ENCODE measurements at places on chromosomes 4 and X.

GRCh38 chr4:19293781-19294180, 957.9 kb upstream of the SLIT2 start:
- no peaks in the 10 kb centered on the region for H3K36me3 ChIP-seq
- no peaks in the 10 kb centered on the region for H3K27me3 ChIP-seq
- DNase-seq, result no peak
- H3K27ac ChIP-seq, result no peak overlapping the region

- H3K4me1 ChIP-seq, result peaks cover 33% of the 10 kb centered on the region
- H3K27me3 ChIP-seq, result no peaks in the 10 kb centered on the region
Measured at GRCh38 chrX:9340598-9341290, 124.1 kb upstream of the TBL1X start.

DNA sequence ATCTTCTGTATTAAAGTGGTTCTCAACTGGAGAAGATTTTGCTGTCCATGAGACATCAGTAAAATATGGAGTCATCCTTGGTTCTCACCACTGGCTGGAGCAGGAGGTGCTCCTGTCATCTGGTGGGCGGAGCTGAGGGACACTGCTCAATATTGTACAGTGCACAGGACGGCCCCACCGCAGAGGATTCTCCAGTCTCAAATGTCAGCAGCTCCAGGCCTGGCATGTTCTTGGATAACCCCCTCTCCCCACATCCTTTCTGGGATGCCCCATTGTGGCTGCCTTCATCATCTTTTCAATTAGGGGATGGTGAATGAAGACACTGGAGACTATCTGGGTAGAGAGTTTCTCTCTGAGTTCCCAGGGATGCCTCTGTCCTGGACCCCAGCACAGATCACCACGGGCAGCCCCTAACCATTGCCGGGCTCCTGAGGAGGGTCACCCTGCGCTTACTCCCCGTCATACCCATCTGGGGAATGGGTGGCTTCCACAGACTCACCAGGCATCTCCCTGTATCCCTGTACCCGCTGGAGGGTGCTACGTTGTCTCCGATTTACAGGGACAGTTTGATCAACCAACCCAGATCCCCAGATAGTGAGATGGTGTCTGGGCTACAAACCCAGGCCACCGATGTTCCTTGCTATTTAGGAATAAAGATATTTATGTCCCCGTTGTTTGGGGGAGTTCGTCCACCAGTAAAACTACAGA, 21.9 kb upstream of the P2RY8 start:
- H3K4me3 ChIP-seq, result no peak overlapping the region
- DNase-seq, result peak; percentile 34
- H3K36me3 ChIP-seq, result no peaks in the 10 kb centered on the region
- no peak overlapping the region for H3K27ac ChIP-seq
- no peaks in the 10 kb centered on the region for H3K4me1 ChIP-seq
- no peaks in the 10 kb centered on the region for H3K27me3 ChIP-seq

- peaks cover 8% of the 10 kb centered on the region for H3K36me3 ChIP-seq
- H3K27me3 ChIP-seq, result no peaks in the 10 kb centered on the region
- DNase-seq, result no peak
- no peak overlapping the region for H3K27ac ChIP-seq
- no peaks in the 10 kb centered on the region for H3K4me1 ChIP-seq
Measured at GRCh38 chrX:69158166-69158980, 6.9 kb downstream of the PJA1 start.

DNA sequence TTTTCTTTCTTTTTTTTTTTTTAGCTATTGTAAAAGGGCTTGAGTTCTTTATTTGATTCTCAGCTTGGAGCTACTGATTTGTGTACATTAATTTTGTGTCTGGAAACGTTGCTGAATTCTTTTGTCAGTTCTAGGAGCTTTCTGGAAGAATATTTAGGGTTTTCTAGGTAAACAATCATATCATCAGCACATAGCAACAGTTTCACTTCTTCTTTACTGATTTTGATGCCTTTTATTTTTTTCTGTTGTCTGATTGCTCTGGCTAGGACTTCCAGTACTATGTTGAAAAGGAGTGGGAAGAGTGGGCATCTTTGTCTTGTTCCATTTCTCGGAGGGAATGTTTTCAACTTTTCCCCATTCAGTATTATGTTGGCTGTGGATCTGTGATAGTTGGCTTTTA, 292.2 kb downstream of the GABRG1 start:
- no peak overlapping the region for H3K4me3 ChIP-seq
- DNase-seq, result no peak
- H3K4me1 ChIP-seq, result no peaks in the 10 kb centered on the region
- no peaks in the 10 kb centered on the region for H3K36me3 ChIP-seq

DNA sequence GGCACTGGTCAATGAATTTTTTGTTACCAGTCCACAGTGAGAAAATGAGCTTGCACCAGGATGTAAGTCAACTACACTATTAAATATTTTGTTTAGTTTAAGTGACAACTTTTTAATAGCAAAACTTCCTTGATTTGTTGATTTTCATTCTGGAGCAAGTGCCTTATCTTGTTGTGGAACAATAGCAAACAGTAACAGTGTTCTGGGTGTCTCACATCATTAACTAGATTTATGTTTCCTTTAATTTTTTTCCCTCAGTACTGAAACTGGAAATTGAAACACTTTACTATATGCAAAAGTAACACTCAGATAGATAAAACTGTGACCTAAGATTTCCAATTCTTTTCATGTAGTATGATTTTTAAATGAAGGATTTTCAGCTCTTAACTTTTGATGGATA, 80.1 kb downstream of the GALNT7 start:
- no peaks in the 10 kb centered on the region for H3K4me1 ChIP-seq
- DNase-seq, result no peak
- no peak overlapping the region for H3K27ac ChIP-seq
- no peak overlapping the region for H3K4me3 ChIP-seq
- peaks cover 4% of the 10 kb centered on the region for H3K36me3 ChIP-seq

GRCh38 chr4:128355305-128355704, 67.7 kb upstream of the PGRMC2 start:
- no peaks in the 10 kb centered on the region for H3K4me1 ChIP-seq
- DNase-seq, result no peak
- H3K36me3 ChIP-seq, result no peaks in the 10 kb centered on the region
- H3K4me3 ChIP-seq, result no peak overlapping the region
- H3K27ac ChIP-seq, result no peak overlapping the region
- no peaks in the 10 kb centered on the region for H3K27me3 ChIP-seq

DNA sequence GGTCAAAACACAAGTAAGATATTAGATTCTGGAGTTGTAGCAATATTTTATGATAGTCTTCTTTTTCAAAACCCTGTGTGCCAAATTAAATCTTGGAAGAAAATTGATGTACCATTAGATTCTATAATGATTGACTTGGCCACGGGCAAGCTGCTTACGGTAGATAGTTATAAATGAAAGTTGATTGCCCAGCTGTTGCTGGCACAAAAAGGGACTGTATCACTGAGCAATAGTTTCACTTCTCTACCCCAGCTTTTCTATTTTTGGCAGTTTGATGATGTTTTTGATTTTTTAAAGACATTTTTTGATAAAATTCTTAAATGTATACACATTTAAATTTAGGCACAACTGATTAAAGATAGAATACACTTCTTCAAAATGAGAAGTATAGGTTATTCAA, 333.3 kb downstream of the TRAM1L1 start:
- H3K4me3 ChIP-seq, result no peak overlapping the region
- H3K27ac ChIP-seq, result no peak overlapping the region
- H3K4me1 ChIP-seq, result no peaks in the 10 kb centered on the region
- no peak for DNase-seq
- no peaks in the 10 kb centered on the region for H3K36me3 ChIP-seq

- no peaks in the 10 kb centered on the region for H3K4me1 ChIP-seq
- H3K27ac ChIP-seq, result no peak overlapping the region
- DNase-seq, result no peak
- H3K27me3 ChIP-seq, result no peaks in the 10 kb centered on the region
- no peaks in the 10 kb centered on the region for H3K36me3 ChIP-seq
Measured at GRCh38 chr4:23068287-23068686, 375.6 kb downstream of the GBA3 start.

- DNase-seq, result no peak
- no peak overlapping the region for H3K4me3 ChIP-seq
- no peaks in the 10 kb centered on the region for H3K36me3 ChIP-seq
- H3K27me3 ChIP-seq, result no peaks in the 10 kb centered on the region
Measured at GRCh38 chrX:11953615-11954014, 184.7 kb upstream of the FRMPD4 start.

DNA sequence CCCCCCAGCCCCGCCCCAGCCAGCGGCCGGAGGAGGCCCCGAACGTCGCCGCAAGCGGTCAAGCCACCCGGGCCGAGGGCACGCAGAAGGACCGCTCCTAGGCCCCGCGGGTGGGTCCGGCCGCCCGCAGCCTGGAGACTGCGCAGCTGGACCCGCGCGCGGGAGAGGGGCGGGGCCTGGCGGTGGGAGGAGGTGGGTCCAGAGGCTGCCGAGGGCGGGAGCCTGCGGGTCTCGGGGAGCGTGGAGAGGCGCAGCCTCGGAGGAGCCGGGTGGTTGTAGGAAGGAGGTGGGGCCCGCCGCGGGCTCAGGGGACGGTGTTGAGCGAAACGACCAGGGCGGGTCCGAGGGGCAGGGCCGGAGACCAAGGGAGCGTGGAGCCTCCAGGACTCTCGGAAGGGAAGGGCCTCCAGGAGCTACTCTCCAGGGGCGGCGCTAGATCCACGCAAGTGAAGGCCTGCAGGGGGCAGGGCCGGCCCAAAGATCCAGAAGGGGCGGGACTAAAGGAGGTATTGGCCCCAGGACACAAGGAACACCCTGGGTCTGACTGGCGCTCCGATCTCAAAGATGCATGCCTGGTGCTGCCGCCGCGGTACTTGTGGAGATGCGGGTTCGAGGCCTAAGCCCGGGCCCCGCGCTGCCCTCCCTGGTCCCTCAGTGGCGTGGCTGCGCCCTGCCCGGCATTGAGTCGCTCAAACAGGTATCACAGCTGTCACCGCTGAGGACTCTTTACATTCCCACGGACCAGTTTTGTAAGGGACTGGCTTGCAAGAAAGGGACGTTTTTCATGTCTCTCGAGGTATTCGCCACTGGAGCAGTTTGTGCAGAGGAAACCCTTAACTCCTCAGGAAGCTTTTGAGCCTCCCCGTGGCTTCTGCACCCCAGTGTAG, 5.9 kb downstream of the TIMM17B start:
- H3K4me1 ChIP-seq, result no peaks in the 10 kb centered on the region
- peaks cover 4% of the 10 kb centered on the region for H3K36me3 ChIP-seq
- H3K27me3 ChIP-seq, result no peaks in the 10 kb centered on the region
- peak overlapping the region; percentile 60 for H3K27ac ChIP-seq

GRCh38 chr4:144894573-144894972, 203.4 kb downstream of the ANAPC10 start:
- no peak overlapping the region for H3K27ac ChIP-seq
- peak; percentile 10 for DNase-seq
- H3K4me3 ChIP-seq, result no peak overlapping the region
- H3K4me1 ChIP-seq, result no peaks in the 10 kb centered on the region
- H3K27me3 ChIP-seq, result no peaks in the 10 kb centered on the region
- no peaks in the 10 kb centered on the region for H3K36me3 ChIP-seq

- no peaks in the 10 kb centered on the region for H3K36me3 ChIP-seq
- no peak overlapping the region for H3K4me3 ChIP-seq
- no peaks in the 10 kb centered on the region for H3K27me3 ChIP-seq
- peak; percentile 52 for DNase-seq
- H3K4me1 ChIP-seq, result no peaks in the 10 kb centered on the region
- no peak overlapping the region for H3K27ac ChIP-seq
Measured at GRCh38 chr4:8911316-8912088, 39.9 kb upstream of the HMX1 start.

DNA sequence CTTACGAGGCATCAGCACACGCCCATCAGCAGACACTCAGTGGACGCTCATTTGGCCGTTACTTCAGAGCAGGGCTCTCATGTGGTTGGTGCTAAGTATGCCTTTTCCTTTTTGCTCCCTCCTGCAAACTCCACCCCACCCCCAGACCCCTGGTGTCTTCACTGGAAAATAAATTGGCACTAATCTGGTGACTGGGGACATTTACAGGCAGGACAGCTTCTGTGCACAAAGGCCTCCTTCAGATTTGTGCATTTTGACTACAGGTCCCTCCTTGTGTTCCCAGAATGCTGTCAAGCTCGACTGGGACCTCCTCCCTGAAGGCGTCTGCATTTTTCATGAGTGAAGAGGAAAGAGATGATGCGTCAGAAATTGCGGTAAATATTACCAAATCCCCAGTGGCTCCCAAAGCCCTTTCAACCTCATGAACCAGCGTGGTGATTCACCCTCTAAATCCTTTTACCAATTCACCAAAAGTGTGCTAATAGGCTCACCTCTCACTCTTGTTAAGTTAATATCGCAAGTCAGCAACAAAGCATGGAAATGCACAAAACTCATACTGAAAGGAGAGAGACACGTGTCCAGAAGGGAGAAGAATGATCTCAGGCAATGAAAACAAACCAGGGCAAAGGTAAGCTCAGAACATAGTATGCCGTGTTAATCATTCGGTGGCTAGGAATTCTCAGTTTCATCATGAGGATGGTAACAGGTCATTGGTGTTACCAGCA, 119.0 kb downstream of the NKX6-1 start:
- H3K27ac ChIP-seq, result no peak overlapping the region
- no peaks in the 10 kb centered on the region for H3K27me3 ChIP-seq
- H3K4me3 ChIP-seq, result no peak overlapping the region

DNA sequence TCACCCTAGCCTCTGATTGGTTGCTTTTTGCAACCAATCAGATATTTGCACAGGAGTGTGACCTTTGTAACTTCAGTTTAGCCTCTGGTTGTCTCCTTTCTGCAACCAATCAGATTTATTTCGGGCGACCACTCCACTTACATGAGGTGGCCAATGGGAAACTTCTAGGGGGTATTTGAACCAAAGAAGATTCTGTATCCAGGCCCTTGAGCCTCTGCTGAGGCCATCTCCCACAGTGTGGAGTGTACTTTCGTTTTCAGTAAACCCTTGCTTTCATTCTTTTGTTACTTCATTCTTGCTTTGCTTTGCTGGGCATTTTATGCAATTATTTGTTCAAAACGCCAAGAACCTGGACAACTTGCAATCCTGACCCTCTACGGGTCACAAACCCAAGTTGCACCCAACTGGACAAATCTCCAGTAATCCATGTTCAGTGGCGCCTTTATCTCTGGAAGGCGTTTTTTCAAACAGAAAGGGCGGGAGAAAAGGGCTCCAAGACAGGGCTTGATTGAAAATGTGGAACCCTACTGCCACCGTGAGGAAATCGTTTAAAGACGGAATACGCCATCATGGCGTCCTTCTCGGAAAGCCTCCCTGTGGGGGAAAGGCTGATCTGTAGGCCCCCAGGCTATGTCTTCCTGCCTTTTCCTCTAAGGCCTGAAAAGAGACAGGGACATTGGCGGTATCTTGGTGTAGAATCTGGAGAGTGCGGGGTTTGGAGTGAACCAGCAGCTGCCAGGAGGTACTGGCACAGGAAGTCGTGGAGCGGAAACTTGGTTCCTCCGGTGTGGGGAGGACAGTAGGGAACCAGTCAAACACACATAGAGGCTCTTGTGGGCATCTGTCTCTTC, 184.6 kb downstream of the OR13H1 start:
- H3K27me3 ChIP-seq, result no peaks in the 10 kb centered on the region
- peak overlapping the region; percentile 49 for H3K4me3 ChIP-seq
- H3K27ac ChIP-seq, result peak overlapping the region; percentile 90
- H3K36me3 ChIP-seq, result no peaks in the 10 kb centered on the region
- DNase-seq, result peak; percentile 21
- no peaks in the 10 kb centered on the region for H3K4me1 ChIP-seq
